ENCODE measurements at places on chromosomes 7 and 10.

DNA sequence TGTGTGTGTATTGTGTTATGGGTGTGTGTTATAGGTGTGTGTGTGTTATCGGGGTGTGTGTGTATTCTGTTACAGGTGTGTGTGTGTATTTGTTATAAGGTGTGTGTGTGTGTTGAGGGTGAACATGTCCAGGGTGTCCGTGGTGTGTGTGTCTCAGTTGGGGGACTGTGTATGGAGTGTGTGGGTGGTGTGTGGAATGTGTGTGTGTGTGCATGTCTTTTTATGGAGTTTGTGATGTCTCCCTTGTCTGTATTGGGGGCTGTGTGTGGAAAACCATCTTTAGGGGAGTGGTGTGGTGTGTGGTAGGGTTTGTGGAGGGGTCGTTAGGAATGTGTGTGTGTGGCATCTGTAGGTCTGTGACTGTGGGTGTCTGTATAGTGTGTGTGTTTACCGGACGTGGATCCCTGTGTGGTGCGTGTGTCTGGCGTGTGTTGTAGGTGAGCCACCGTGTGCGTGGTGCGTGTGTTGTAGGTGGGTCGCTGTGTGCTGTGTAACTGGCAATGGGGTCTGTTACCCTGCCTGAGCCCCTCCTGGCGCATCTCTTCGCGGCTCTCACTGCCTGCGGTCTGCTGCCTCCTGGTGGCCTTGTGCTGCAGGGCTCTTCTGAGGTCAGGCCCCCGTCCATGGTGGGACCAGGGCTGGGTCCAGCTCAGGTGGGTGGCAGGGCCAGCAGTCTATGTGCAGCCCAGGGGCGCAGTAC, 61.7 kb downstream of the PALD1 start:
- no peak for DNase-seq

DNA sequence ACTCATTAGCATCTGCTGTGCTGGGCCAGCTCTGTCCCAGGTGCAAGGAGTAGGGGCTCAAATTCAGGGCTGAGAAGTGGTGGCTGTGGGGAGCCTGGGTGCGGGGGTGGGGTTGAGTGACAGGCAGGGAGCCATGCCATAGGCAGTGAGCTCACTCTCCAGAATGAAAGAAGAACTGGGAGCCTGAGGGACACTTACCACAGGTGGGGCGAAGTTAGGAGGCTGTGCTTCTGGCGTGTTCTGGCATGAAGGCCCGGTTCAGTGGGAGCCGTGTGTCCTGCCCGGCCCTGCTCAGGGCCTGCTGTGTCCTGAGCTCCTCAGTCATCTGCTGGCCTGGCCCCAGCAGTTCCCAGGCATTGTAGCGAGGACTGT, 62.5 kb downstream of the MKI67 start:
- no peak for DNase-seq

GRCh38 chr10:120460776-120461175, 3.7 kb downstream of the PLPP4 start:
- DNase-seq: no peak

DNA sequence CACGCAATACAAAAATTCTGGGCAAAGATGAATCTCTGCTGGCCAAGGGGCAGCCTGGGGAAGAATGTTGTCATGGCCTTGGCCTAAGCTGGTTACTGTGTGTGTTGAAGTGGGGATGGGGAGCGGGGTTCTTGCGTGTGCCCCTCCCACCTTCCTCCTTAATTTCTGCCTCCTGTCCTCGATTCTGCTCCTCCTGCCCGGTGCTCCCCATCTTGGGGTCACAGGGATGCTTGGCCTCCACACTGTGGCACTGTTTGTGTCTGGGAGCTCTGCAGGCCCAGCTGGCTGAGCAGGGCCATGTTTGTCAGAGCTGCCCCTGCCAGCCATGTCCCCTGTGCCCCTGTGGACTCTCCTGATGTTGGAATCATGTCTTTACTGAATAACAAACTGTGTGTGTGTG, 37.1 kb downstream of the RPS24 start:
- no peak for DNase-seq

GRCh38 chr7:125126376-125126775, 196.8 kb upstream of the POT1 start:
- DNase-seq: no peak

GRCh38 chr7:122710916-122711315, 8.2 kb upstream of the RNF148 start:
- no peak for DNase-seq

- peak; percentile 92 for DNase-seq
Observed at GRCh38 chr10:78302989-78303854, 269.6 kb downstream of the RPS24 start.

GRCh38 chr7:94178230-94178629, 174.1 kb upstream of the BET1 start:
- no peak for DNase-seq

- DNase-seq: no peak
Observed at GRCh38 chr7:44310221-44310848, 15.1 kb downstream of the CAMK2B start.

DNA sequence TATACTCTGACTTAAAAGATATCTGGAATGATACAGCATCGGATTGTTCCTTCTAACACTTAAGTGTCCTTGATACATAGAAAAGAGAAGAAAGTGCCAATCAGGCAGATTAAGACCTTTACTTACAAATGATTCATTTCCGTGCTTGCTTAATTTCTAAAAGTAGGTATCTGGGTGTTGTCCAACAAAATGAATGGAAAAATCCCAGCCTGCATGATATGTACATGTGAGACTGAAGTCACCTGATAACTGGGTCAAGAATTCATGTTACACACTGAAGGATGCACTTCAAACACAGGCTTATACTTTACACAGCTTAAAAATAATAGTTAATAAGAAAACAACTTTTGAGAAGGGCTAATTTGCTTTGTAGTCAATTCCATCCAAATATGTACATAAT, 25.2 kb upstream of the PLXDC2 start:
- DNase-seq: no peak

DNA sequence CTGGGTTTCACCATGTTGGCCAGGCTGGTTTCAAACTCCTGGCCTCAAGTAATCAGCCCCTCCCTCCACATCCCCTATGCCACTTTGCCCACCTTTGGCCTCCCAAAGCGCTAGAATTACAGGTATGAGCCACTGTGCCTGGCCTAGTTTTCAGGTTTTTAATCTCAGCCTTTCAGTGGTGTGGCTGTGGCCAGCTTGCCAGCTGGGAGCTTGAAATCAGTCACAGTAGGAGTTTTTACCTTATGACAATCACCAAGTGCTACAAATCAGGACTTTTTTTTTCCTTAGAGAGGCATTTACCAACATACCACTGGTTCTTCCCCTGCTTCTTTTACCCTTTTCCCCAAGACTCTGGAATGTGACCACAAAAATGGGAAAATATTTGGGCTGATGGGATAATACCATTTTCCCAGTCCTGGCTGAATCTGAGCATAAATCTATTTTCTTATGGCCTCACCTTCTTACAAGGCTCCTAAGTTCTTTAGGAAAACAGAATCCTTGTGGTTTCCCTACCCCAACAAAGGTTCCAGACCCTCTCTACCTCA, 6.2 kb downstream of the STEAP4 start:
- no peak for DNase-seq

- DNase-seq: no peak
Observed at GRCh38 chr7:37467002-37467401, 18.3 kb upstream of the ELMO1 start.

DNA sequence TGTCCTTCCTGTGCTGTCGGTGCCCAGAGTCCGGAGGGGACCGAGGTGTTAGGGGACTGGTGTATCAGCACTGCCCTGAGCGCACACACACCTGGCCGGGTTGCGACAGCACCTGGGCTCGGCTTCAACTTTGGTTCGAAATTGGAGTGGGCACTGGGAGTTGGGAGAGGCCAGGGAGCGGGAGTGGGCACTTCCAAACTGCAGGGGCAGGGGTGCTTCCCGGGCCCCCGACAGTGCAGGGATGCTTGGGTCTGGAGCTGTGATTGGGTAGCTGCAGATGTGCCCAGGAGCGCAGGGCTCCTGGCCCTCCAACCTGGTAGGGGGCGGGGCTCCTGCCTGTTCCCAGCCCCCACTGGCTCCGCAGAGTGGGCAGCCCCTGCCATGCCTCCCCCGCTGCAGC, 7.7 kb downstream of the BBS9 start:
- no peak for DNase-seq

DNA sequence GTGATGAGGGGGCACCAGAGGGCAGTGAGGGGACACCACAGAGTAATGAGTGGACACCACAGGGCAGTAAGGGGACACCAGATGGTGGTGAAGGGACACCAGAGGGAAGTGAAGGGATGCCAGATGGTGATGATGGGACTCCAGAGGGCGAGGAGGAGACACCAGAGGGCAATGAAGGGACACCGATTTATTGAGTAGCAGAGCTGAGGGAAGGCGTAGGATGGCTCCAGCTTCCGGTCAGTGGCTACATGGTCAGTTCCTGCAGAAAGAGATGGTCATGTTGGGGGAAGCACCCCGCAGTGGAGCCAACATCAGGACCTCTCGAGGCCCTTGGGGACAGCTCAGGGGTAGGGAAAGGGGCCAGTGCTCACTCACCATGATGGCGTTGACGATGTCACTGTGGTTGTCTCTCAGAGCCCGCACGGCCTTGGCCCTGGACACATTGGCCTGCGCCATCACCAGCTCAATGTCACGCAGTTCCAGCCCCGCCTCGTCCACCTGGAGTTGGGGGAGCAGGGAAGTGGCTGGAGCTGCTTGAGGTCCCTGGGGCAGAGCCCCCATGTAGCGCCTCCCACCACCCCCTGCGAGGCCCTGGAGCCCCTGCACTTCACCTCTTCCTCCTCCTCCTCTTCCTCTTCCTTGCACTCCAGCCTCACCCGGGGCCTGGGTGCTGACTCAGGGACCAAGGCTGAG, 8.4 kb downstream of the NACAD start:
- DNase-seq: no peak

- no peak for DNase-seq
Observed at GRCh38 chr10:124547647-124548168, 86.1 kb downstream of the LHPP start.

DNA sequence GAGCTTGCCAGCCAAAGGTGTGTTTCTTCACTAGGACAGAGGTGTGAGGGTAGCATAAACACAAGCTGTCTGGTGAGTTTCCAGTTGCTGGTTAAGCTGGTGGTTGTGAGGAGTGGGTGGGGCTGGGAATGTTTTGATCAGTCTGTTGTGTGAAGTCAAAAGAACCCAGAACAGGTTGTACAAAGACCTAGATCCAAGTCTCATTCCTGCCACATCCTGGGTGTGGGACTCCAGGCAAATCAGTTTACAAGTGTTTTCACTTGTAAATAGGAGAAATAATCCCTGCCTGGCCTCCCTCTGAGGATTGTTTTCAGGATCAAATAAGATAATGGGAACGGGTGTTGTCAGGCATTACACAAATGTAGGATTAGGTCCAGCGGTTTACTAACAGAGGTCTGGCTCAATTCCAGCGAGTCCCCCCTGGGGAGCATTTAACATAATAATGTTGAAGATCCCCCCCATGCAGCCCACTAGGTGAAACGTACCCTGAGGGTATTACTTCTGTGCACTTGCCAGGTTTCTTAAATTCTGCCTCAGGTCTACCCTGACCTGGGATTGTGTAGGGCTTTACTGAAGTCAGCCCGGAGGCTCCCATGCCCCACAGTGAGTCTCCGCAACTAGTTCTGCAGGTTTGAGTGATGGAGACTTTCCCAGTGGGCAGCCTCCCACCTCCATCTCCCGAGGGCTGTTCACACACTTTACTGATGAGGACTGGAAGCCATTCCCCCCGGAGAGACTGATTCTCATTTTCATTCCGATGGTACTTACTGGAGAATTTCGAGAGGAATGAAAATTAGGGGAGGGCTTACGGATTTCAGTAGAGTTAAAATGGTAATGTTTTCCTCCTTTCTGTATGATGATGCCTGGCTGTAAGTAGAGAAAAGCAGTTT, 2.7 kb upstream of the FRAT2 start:
- DNase-seq: no peak

GRCh38 chr10:98316661-98317060, 48.7 kb upstream of the LOXL4 start:
- no peak for DNase-seq

DNA sequence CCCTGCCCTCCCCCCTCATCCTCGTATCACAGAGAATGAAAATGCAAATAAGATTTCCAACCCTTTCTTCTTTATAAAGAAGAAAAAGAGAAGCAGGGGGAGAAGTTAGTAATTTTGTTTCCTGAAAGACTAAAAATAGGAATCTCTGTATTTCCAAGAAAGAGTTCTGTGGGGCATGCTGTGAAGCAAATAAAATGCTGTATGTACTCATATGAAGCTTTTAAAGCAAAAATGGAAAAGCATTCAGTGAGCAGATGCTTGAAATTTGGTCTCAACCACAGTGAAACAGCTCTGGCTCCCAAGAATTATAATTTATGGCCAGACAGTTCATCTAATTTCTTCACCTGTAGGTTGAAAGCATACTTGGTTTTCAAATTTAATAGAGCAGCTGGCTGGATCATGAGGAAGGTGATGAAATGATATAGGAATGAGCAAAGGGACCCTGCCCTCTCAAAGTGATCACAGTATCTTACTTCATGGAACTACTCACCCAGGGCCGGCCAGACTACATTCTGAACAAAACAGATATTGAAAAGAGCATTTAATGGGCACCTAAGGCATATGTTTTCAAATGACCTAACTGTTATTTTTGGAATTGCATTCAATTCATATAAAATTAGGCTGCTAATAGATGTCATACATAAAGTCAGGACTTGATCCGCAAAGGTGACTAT, 31.4 kb downstream of the SVIL start:
- DNase-seq: no peak

GRCh38 chr7:43876241-43876640, 6.9 kb upstream of the MRPS24 start:
- DNase-seq: no peak

- DNase-seq: no peak
Observed at GRCh38 chr10:17375936-17376584, 78.3 kb downstream of the ST8SIA6 start.

- no peak for DNase-seq
Observed at GRCh38 chr7:141551782-141552181, 572 bp downstream of the AGK start.

GRCh38 chr7:143002898-143003297, 24.0 kb downstream of the OR9A2 start:
- no peak for DNase-seq

DNA sequence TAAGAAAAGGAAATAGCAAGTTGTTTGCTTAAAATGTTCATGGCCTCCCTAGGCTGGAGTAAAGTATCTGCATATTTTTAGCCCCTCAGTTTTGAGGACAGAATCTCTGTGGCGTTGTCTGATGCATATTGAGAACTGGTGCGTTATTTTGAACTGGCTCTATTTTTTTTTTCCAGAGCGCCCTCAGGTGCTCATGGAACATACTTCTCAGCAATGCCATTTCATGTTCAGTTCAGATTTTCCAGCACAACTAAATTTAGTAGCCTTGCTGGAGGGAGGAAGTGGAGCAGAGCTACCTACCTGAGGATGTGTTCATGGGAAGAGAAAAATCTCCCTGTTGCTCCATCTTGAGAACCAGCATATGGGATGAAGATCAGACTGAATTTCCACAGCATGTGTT, 870.5 kb downstream of the LRMDA start:
- DNase-seq: no peak

Data from activated naive CD8-positive, alpha-beta T cell treated with anti-CD3 and anti-CD28 coated beads, Interleukin-2, amount 50 U/mL, for 16 hours (primary cell).